GM12891 (cell line): ENCODE measurements at places on chromosomes 13 and 19.

GRCh38 chr19:8150998-8151766, 1.8 kb upstream of the FBN3 start:
- no peak for DNase-seq

DNA sequence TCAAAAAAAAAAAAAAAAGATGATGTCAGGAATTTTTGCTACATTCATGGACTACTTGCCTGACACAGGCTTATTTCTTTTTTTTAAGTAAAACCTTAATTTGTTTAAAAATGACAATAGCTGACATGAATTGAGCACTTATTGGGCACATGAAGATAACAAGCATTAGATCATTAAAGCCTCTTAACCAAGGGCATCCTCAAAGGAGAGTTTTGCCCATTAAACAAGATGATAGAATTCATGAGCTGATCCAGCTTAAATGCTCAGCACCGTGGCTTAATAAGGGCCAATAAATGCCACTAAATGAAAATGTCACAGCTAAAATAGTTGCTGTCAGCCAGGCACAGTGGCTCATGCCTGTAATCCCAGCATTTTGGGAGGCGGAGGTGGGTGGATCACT, 19.3 kb downstream of the FBXO17 start:
- no peak for DNase-seq

DNA sequence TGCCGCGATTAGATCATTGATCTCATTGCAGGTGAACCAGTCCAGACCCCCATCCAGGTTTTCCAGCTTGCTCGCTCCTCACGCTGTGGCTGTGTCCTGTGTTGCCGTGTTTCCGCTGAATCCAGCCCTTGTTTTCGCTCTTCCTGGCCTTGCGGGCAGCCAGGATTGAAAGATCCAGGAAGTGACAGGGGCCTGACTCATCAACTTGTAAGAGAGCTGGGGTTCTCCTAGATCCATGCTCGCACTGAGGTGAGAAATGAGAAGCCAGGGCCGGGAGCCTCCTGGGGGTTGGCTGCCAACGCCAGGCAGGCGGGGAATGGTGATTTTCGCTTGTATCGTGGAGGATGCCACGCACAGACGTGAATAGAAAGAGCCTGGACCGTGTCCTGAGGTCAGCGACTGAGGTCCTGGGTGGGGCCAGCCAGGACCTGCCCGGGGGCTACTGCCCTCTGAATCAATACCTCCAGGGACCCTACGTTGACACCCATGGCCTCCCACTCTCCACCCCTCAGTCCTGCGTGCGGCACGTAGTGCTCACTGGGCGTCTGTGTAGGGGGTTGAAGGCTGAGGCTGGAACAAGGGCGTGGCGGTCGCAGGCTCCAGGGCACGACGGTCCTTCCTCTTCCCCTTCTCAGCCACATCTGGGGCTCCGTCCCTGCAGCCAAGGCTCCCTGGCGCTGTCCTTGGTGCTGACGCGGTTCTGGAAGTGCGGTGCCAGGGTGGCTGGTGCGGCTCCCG, 7.3 kb upstream of the PTPRH start:
- DNase-seq, result no peak

DNA sequence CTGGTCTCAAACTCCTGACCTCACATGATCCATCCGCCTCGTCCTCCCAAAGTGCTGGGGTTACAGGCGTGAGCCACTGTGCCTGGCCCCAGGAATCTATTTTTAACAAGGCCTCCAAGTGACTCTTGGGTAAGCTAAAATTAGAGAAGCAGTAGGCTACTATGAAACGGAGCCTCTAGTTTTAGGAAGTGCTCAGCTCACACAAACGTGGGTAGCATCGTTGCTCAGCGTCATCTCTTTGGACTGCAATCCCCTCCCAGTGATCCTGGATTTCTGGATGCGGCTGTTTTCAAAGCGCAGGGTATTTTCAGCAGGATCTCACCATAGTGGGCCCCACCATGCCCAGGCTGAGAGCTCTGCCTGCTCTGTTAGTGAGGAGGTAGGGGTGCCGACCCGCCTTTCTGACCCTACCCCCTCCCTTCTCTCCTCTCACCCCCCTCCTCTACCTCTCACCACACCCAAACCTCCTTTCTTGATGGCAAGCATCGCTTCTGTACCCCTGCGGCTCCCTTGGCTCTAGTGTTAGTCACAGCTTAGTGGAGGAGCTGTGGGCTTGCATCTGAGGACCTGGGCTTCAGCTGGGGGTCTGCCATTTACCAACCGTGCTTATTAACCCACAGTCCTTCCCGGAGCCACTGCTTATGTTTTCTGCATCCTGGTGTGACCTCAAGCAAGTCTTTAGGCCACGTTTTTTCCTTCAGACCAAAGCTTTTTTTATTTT, 34.2 kb downstream of the GJA3 start:
- DNase-seq, result no peak
